Stimulated activated CD4-positive, alpha-beta T cell treated with anti-CD3 and anti-CD28 coated beads, Interleukin-15, amount 100 ng/mL, for 48 hours (primary cell): ENCODE measurements at places on chromosomes 2 and 18.

DNA sequence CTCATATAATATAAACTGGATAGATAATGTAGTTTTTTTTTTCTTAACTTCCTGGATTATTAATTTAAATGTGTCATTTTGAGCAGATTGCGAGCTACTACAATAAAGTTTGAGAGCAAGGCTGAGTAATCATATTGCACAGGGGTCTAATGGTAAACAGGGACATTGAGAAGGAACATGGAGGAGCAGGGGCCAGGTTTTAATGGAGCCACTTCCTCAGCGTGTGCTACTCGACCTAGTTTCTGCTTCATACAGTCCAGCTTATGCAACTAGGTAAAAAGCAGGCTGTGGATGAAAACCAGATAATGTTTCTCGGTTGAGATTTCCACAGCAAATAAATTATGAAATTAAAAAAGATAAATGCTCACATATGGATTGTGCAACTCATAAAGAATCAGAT lies 1915.7 kb upstream of the CELF4 start:
- DNase-seq = no peak

- no peak for DNase-seq
Observed at GRCh38 chr2:234333168-234334130, 163.4 kb downstream of the ARL4C start.

DNA sequence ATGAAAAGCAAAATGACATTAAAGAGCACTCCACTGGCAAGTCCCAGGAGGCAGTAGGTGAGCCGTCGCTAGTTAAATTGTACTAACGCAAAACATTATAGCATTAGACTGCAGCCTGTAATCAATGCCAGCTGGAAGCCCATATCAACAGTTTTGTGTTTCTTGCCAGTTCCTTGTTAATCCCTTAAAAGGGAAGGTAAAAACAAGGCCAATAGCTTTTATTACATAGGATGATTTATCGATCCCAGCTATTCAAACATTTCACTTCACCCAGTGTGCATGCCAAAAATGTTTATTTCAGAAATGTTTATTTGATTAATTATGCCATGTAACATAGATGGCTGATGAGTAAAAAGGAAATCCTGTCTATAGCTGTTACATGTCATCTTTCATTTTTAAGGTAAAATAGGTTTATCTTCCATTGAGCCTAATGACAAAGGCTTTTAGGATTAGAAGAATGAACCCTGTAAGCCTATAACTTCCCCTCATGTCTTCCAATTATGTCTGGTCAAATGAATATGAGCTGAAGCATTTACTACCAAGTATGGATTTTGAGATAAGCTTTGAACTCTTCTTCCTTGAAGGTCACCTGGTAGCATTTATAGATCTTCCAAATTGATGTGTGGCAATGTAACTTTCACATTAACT lies 591.2 kb downstream of the RNF144A start:
- no peak for DNase-seq

DNA sequence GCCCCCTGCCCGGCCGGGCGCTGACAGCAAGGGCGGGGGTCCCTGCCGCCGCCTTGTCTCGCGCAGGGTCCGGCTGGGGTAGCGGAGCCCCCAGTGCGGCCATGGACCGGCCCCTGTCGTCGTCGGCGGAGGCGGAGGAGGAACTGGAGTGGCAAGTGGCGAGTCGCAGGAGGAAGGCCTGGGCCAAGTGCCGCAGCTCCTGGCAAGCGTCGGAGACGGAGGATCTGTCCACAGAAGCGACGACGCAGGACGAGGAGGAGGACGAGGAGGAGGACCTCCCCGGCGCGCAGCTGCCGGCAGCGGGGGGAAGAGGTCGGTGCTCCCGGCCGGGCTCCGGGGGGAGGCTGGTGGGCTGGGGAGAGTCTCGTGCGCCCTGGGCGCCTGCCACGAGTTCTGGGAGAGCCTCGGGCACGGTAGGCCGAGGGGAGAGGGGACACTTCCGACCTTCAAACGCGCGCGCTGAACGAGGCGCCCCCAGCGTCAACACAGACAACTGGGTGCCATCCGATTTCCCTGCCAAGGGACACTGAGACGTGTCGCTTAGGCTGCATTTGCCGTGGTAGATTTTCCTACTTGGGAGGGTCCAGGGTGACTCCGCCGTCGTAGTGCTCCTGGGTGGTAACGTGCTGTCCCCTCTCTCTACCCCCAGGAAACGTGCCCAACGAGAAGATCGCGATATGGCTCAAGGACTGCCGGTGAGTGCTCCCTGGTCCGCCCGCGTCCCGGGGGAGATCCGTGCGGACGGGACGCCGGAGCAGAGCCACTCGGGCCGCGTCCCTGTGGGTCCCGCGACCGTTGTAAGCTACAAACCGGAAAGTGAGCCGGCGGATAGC lies 652 bp downstream of the ITPRID2 start:
- DNase-seq = peak; percentile 42

- DNase-seq = no peak
Observed at GRCh38 chr18:41150316-41150715, 804.7 kb upstream of the PIK3C3 start.
